ENCODE measurements at places on chromosomes 2 and 18.
A peak's percentile ranks its signal among the peaks of the same experiment; 100 is the strongest.

GRCh38 chr18:71754246-71754645 lies 789.9 kb downstream of the CBLN2 start:
- H3K36me3 ChIP-seq: no peaks in the 10 kb centered on the region
- no peaks in the 10 kb centered on the region for H3K27me3 ChIP-seq
- H3K4me1 ChIP-seq: no peaks in the 10 kb centered on the region
- DNase-seq: no peak

GRCh38 chr2:66434679-66435548 lies at the start of gene MEIS1:
TSS of gene MEIS1 (plus strand) at chr2:66435125. CDS start at chr2:66435857, 732 bp downstream.
- peak within 1 kb of the TSS; percentile 13 for H3K4me3 ChIP-seq
- no peak for DNase-seq
- H3K27ac ChIP-seq: no peak within 1 kb of the TSS
- H3K36me3 ChIP-seq: no peaks in the 10 kb centered on the region
- H3K27me3 ChIP-seq: peaks cover 28% of the 10 kb centered on the region
- peaks cover 20% of the 10 kb centered on the region for H3K4me1 ChIP-seq

- H3K27me3 ChIP-seq: no peaks in the 10 kb centered on the region
- no peak overlapping the region for H3K27ac ChIP-seq
- H3K4me1 ChIP-seq: peaks cover 2% of the 10 kb centered on the region
- no peaks in the 10 kb centered on the region for H3K36me3 ChIP-seq
Measured at GRCh38 chr2:96906729-96907114, 36.8 kb upstream of the SEMA4C start.

DNA sequence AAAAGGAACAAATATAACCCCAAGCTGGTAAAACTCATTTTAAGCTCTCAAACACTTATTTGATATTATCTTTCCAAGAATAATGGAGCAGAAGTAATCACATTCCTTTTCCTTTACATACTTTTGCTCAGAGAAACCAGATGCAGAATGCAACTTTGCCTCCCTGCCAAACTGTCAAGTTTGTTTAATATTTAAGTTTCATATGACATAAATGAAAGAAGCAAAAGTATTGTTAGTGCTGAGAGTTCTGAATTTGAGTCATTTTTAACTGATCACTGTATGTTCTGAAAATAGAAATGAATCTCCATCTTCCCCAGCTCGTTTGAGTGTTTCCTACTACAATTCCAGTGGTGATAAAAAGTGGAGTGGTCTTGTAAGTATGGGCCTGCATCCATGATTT lies 423.4 kb downstream of the PID1 start:
- H3K4me1 ChIP-seq: no peaks in the 10 kb centered on the region
- DNase-seq: no peak
- no peaks in the 10 kb centered on the region for H3K27me3 ChIP-seq
- no peaks in the 10 kb centered on the region for H3K36me3 ChIP-seq

DNA sequence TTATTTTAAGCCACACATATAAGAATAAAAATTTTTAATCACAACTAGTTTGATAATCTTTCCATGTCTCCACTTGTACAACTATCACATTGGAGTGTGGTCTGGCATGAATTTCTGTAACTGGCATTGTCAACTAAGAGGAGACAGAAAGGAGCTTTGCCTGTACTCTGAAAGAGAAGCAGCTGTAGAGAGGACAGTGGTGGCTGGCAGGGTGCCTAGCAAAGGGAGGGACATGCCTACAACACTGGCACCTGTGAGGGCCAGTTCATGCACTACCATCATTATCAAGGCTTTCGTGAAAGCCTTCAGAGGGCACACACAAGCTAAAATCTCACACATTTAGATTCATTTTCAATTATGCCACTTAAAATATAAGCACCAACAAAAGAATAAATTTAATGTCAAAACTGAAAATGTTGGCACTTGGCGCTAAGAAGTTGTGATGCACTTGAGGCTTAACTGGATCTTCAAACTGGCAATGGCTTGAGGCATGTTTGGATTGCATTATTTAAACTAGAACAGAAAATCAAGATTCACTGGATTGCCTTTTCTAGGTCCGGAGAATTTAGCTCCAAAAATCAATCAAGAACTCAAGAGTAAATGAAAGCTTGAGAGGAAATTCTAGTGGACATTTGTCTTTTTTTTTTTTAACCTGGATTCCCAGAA lies 238.6 kb downstream of the ZNF385B start:
- DNase-seq: no peak
- H3K27ac ChIP-seq: no peak overlapping the region
- no peaks in the 10 kb centered on the region for H3K36me3 ChIP-seq

DNA sequence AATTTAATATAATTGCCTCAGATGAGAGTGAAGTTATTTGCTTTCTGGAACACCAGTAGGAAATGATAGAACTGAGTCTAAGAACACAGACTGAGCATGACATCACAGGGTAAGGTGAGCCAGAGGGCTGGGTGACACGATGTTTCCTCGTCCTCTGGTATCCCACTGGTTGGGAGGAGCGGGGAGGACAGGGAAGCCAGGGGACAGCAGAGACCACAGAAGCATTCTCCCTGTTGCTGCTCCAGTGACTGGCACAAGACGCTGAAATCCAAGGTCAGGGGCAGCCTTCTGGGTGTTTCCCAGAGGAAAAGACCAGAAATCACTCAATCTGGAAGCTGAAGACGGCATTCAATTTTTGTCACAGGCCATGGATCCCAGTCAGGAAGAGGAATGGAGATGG lies 363.4 kb upstream of the SOX11 start:
- no peaks in the 10 kb centered on the region for H3K4me1 ChIP-seq
- H3K27me3 ChIP-seq: no peaks in the 10 kb centered on the region
- H3K27ac ChIP-seq: no peak overlapping the region

DNA sequence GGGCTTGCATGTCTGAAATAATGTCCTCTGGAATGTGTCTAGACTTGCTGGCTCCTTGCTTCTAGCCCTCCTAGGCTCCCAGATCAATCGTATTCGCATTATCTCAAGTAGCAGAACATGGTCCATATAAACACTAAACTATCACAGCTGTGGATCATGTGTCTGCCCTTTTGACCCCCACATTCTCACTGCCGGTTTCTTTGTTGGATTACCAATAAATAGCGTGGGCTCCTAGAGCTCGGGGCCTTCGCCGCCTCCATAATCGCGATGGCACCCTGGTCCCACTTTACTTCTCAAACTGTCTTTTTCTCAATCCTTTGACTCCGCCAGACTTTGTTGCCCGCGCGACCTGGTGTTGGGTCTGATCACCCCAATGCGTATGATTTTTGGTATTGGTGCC lies 6.3 kb upstream of the SCYGR8 start:
- no peaks in the 10 kb centered on the region for H3K27me3 ChIP-seq

GRCh38 chr2:105377871-105378270 lies 21.0 kb downstream of the FHL2 start:
- peaks cover 6% of the 10 kb centered on the region for H3K4me1 ChIP-seq
- H3K4me3 ChIP-seq: no peak overlapping the region
- no peak overlapping the region for H3K27ac ChIP-seq
- no peaks in the 10 kb centered on the region for H3K27me3 ChIP-seq

DNA sequence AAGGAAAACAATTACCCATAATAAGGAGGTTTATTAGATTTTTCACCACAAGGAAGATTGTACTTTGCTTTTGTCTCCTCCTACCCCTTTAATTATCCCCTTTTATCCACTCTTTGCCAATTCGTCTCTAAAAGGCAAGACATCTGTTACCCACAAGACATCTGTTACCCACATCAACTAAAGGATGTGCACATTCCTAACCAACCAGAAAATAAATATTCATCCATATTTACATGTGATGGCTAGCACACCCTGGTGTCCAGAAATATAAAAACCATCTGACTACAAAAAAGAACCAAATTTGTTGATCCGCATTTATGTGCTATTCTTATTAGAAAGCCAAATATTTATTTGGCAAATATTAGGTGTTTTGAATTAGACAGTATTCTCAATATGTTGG lies 35.7 kb downstream of the ACVR1C start:
- no peaks in the 10 kb centered on the region for H3K4me1 ChIP-seq
- DNase-seq: no peak
- H3K27me3 ChIP-seq: no peaks in the 10 kb centered on the region
- no peak overlapping the region for H3K4me3 ChIP-seq

DNA sequence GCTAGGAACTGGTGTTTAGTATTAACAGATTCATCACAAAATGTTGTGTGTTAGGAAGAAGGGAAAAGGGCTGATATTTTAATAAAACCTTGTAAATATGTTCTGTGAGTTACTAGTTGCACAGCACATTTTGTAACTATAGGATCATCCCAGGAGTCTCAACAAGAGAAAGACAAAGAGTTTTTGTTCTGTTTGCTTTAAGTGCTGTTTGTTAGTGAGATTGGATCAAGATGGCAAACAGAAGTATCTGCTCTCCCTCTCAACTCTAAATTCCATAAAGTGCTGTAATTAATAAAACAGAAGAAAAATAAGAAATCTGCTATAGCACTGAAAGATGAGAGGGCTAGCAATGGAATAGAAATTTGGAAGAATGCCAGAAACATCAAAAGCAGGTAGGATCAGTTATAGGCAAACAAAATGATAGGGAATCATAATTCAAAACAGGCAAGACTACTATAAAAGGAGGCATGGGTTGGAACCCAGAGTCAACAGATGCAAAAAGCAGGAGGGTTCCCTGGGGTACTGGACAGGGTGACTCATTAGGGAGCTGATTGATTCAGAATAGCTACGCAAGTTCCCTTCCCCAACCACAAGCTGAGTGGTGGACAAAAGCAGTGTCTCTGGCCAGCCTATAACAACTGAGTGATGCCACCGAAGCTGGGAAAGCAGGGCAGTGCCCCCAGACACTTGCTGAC lies 75.8 kb downstream of the DYNC1I2 start:
- DNase-seq: no peak
- H3K27ac ChIP-seq: no peak overlapping the region
- no peaks in the 10 kb centered on the region for H3K4me1 ChIP-seq
- H3K36me3 ChIP-seq: peaks cover 6% of the 10 kb centered on the region

GRCh38 chr2:165113414-165113813 lies 90.4 kb downstream of the SCN3A start:
- no peaks in the 10 kb centered on the region for H3K4me1 ChIP-seq
- no peak overlapping the region for H3K4me3 ChIP-seq
- H3K27me3 ChIP-seq: no peaks in the 10 kb centered on the region

GRCh38 chr2:170420961-170421687 lies 243.2 kb downstream of the MYO3B start:
- no peak overlapping the region for H3K4me3 ChIP-seq
- H3K27me3 ChIP-seq: no peaks in the 10 kb centered on the region
- DNase-seq: no peak

GRCh38 chr2:15965564-15966019 lies 25.2 kb downstream of the MYCN start:
- no peaks in the 10 kb centered on the region for H3K36me3 ChIP-seq
- H3K4me3 ChIP-seq: peak overlapping the region; percentile 31
- DNase-seq: no peak
- no peak overlapping the region for H3K27ac ChIP-seq

DNA sequence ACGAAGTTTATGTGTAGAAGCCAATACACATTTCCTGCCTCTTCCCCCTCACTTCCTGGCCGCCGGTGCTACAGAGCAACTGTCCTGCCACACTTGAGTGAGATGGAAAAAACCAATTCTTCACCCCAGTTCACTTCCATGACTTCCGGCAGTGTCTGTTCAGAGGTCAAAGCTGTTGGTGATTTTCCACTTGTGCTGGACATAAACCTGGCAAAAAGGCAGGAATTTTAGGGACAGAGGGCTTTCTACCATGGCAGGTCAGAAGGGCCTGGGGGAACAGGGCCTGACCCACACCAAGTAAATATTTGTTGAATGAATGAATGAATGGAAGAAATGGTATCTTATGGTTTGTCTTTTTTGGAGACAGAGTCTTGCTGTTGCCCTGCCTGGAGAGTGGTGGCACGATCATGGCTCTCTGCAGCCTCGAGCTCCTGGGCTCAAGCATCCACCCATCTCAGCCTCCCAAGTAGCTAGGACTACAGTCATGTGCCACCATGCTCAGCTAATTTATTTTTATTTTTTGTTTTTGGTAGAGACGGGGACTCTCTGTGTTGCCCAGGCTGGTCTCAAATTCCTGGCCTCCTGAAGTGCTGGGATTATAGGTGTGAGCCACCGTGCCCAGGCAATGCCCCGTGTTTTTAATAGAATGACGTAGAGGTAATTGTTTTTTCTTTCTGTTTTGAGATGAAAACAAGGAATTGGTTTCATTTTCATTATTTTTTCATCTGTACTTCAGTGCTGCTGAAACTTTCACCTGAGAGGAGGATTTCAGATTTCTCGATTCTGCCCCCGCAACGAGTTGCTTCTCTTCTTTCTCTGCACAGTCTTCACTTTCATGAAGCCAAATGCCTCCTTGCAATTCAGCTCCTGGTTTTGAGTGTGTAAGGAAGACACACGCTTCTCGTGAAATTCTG lies 48.0 kb upstream of the LPIN2 start:
- DNase-seq: peak; percentile 30
- H3K27ac ChIP-seq: peak overlapping the region; percentile 92
- peaks cover 68% of the 10 kb centered on the region for H3K4me1 ChIP-seq
- H3K27me3 ChIP-seq: no peaks in the 10 kb centered on the region
- no peaks in the 10 kb centered on the region for H3K36me3 ChIP-seq

GRCh38 chr2:28411166-28411755 lies 18.6 kb downstream of the FOSL2 start:
- H3K4me1 ChIP-seq: peaks cover 52% of the 10 kb centered on the region
- peaks cover 25% of the 10 kb centered on the region for H3K36me3 ChIP-seq
- H3K27ac ChIP-seq: peak overlapping the region; percentile 67

DNA sequence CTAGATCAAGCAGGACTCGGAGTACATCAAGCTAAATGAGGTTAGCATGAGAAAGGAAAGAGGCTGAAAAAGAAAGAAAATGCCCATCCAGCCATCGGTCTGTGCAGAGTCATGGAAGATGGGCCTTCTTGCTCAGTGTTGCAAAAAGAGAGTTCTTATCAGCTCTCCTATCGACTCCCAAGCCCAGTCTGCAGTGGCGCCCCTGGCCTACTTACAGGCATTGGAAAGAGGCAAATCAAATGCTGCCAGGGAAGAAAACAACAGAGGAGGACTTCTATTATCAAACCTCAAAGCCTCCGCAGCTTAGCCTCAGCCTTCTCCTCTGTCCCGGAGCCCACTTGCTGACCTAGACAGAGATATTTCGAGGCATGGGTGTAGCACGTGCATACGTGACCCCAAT lies 66.0 kb downstream of the CDH2 start:
- H3K27me3 ChIP-seq: no peaks in the 10 kb centered on the region
- DNase-seq: no peak
- no peak overlapping the region for H3K4me3 ChIP-seq
- H3K36me3 ChIP-seq: no peaks in the 10 kb centered on the region
- H3K4me1 ChIP-seq: no peaks in the 10 kb centered on the region

GRCh38 chr2:9055471-9055870 lies 52.0 kb upstream of the MBOAT2 start:
- no peaks in the 10 kb centered on the region for H3K4me1 ChIP-seq
- no peak for DNase-seq
- no peak overlapping the region for H3K4me3 ChIP-seq
- H3K27me3 ChIP-seq: no peaks in the 10 kb centered on the region
- no peaks in the 10 kb centered on the region for H3K36me3 ChIP-seq
- H3K27ac ChIP-seq: no peak overlapping the region
